ENCODE measurements at places on chromosomes 2 and 18.

DNA sequence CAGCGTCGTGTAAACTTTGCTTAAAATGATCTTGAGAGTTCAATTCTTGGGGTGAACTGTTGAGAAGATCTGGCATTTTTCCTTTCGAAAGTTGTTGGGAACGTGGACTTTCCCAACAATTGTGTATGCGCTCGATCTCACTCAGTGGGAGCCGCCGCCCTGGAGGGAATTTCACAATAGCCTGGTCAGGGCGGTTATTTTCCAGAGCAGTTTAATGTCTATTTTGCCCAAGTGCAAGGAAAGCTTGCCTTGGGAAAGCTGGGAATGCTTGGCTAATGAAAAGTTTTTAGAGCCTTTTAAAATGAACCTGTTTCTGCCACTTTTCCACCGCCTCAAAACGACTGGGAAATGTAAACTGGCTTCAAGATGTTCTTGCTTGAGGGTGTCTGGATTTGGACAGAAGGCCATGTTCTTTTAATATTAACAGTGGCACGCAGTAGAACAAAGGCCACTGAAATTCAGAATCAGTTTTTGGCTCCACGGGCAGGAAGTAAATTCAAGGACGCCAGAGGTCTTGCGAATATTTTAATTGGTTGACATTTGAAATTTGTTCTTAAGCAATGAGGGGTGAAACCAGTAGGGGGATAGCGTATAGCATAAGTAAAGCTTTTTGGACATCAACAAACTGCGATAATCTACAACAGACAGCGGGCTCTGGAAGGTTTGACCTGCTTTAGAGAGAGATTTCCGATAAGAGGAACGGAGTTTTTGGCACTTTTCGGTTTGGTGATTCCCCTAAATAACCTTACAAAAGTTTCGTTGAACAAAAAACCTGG, 1.2 kb downstream of the CFLAR start:
- DNase-seq: peak; percentile 56

GRCh38 chr2:195343540-195343939, 313.5 kb upstream of the SLC39A10 start:
- no peak for DNase-seq

GRCh38 chr18:1976484-1976883, 594.8 kb downstream of the METTL4 start:
- DNase-seq: no peak

GRCh38 chr2:168649562-168649961, 152.9 kb upstream of the NOSTRIN start:
- no peak for DNase-seq

DNA sequence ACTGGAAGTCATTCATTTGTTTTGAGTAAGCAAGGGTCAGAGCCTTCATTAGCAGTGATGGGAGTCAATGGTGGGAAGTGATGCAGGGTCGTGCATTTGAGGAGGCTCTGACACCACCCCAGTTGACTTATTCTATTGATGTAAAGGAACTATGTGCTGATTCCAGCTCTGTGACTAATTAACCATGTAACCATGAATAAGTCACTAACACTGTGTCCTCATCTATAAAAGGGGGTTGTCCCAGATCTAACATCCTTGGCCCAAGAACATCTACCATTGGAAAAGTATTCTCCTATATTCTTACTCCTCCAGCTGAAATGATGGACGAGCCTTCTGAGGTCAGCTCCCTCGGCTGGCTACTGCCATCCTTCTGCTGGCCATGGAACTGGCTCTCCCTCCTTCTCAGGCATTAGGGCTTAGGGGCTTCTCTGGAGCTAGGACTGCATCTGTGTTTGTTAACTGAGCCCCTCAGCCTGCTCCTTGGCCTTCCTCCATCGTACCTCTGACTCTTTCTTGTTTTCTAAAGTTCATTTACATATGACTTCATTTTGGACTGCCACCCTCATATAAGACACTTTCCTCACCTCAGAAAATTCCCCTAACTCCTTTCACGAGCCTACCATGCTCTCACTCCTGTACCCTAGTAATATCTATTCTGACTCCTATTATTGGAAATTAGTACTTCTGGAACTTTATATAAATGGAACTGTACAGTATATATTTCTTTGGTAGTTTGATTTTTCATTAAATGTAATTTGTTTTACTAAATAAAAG, 115.5 kb downstream of the KCTD1 start:
- DNase-seq: no peak

GRCh38 chr2:219490186-219490585, 8.5 kb upstream of the GMPPA start:
- no peak for DNase-seq

GRCh38 chr18:54835944-54836343, 7.7 kb downstream of the RAB27B start:
- DNase-seq: no peak

DNA sequence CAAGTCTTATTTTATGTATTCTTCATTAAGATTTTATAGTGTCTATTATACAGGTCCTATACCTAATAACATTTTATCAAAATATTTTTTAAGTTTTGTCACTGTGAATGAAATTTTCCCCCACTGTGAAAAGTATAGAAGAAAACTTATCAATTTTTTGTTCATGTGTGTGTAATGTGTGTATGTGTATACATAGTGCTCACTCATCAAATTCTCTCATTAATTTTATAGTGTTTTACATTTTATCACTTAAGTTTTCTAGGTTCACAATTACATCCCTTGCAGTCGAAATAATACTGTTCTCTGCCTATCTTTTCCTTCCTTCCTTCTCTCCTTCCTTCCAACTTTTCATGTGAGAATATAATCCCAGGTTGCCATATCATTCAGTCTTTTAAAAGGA, 93.2 kb upstream of the FBXO11 start:
- no peak for DNase-seq

GRCh38 chr18:77077941-77078689, 54.5 kb downstream of the MBP start:
- no peak for DNase-seq

DNA sequence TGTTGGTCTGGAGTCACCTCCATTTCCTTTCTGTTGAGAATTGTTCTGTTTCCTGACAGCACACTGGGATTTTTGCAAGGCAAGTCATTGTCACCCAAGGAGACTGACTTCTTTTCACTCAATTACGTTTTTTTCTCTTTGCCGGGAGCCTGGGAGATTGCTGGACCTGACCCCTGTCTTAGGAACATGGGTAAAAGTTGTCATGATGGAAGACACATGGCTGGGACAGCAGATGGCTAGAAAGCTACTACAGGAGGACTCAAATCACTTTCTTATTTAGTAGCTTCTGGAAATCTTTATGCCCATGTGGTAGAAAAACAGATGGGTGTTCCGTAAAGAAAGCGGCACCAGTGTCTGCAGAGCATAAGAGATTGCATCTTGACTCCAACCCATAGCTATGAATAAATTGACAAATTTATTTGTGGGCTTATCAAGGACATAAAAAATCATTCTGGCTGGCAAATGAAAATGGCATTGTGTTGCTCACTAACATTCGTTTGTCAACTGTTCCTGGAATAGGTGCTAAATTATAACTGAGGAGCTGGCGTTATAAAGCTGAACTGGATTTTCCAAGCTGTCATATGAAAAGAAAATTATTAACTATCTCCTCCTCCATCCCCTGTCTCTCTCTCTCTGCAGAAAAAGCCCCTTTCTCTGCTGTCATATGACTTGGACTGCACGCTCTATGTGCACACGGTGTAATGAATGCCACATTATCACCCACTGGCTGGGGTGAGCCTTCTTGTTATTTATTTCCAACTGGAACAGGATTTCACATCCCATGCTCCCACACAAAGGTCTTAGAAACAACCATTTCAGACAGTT, 159.8 kb downstream of the SH3RF3 start:
- no peak for DNase-seq

GRCh38 chr18:48947092-48947491, 3.7 kb downstream of the SMAD7 start:
- DNase-seq: no peak

GRCh38 chr2:31893094-31893493, 117.7 kb downstream of the MEMO1 start:
- no peak for DNase-seq

- no peak for DNase-seq
Measured at GRCh38 chr2:226495466-226496272, 304.0 kb downstream of the IRS1 start.

- no peak for DNase-seq
Measured at GRCh38 chr18:75130591-75131328, 78.2 kb downstream of the PTGR3 start.

GRCh38 chr18:79742076-79742475, 55.7 kb upstream of the KCNG2 start:
- DNase-seq: no peak

DNA sequence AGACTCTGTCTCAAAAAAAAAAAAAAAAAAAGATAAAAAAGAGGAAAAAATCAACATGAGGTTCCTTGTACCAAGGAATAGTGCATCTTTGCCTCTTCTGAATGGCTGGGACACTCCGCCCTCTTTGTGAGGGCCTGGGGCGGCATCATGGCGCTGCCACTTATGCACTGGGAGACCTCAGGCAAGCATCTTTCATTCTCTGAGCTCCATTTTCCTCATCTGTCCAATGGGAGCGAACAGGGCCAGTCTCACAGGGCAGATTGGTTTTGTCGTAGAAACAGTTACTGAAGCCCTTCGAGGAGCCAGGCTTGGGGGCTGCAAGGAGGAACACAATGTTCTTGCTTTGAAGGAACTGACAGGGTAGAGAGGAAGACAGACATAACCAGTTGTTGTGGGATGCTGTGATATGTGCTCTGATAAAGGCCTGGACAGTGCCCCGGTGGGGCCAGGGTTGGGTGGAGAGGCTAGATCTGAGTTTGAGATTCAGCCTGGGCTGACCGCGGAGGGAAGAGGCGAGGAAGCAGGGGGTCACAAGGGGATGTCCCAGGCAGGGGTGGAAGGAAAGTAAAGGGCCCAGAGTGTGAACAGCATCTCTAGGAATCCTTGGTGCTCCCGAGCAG, 14.1 kb downstream of the ZFP36L2 start:
- no peak for DNase-seq

GRCh38 chr2:167862782-167863181, 384.6 kb downstream of the STK39 start:
- no peak for DNase-seq

DNA sequence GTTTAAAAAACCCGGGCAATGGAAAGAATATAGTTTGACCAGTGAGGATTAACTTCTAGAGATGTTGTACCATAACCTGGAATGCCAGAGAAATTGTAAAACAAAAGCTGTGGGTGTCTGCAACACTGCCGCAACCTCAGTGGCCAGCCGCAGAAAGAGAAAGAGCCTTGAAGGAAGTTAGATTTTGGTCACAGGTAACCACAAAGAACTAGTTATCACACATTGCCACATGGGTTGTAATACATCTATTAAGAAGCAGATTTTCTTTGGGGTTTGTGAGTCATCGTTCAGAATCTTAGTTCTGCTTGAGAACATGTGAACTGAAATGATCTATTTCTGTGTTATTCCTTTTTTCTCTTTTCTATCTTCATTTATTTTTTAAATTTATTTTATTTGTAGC, 222.9 kb upstream of the AGAP1 start:
- DNase-seq: no peak

GRCh38 chr2:52097071-52097470, 1065.1 kb upstream of the NRXN1 start:
- no peak for DNase-seq

DNA sequence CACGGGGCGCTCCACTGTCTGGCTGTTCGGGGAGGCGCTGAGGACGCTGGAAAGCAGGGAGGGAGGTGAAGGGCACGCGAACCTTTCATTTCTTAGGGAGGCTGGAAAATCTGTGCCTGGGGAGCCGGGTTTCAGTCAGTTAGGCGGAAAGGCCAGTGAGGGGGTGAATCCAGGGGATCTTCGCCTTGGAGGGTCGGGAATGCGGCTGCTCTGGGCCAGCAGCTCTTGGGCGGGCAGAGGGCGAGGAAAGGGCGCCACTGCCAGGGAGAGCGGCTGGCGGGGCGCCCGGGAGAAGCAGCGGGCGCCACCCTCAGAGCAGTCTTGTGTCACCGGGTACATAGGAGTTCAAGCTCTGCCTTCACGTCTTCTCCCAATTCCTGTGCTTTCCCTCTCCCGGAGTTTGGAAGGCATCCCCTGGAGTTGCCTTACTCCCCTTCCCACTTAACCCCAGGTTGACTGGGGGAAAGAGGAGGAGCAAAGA, 1.4 kb downstream of the CCDC85A start:
- DNase-seq: peak; percentile 57

DNA sequence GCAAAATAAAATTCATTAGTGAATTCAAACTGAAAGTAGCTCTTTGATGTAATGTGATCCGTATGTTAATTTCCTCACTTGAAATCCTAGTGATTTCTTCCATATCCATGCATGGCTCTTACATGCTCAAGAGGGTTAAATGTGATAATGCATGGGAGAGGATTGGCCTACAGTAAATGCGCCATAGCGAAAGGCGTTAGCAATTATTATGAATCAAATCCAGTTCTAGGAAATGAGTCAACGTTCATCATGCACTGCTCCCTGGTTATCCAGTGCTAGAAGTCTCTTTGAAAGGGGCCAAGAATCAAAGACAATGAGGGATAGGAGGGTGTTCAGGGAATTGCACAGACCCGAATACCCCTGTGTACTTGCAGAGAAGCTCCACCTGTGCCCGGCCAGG, 101.4 kb upstream of the RASGRP3 start:
- DNase-seq: no peak

- no peak for DNase-seq
Measured at GRCh38 chr2:98952966-98953365, 16.9 kb upstream of the CRACDL start.

GRCh38 chr2:203646266-203646864, 60.1 kb upstream of the CD28 start:
- DNase-seq: no peak

DNA sequence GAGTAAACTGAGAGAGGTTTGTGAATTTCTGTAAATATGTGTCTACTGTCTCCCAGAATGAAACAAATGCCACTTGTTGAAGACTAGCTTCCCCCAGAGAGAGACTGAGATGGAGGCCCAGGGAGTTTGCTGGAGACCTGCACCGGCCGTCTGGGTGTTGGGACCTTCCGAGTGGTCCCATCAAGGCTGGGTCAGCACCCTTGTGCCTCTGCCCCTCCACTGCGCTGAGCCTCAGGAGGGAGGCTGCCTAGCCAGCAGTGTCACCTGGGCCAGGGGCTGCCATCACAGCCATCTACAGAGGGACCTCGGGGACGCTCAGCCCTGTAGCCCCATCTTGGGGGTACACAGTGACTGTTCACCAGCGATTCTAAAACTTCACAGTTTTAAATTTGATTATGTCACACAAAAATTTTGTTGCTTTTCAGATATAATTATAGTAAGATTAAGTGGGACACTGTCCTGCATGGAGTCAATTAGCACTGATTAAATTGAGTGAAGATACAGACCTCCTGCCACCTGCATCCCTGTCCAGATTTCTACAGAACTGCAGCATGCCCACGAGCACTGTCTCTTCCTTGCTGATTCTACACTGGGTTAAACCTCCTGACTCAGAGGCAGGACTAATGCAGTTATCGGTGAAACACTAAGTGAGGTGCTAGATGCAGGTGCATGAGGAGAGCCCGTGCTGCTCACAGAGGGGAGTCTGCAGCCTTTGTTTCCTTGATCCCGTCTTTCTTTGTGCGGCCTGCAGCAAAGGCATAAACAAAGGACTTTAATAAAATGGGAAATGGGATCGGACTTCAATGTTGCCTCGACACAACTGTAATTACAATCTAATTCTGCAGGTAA, 50.5 kb downstream of the TMEM18 start:
- DNase-seq: no peak

GRCh38 chr2:17306706-17307105, 211.5 kb downstream of the RAD51AP2 start:
- no peak for DNase-seq

All from LoVo (cell line).